Stimulated activated CD4-positive, alpha-beta T cell treated with anti-CD3 and anti-CD28 coated beads, Interleukin-12 subunit alpha, Interleukin-12 subunit beta, amount 100 ng/mL, for 48 hours (primary cell): ENCODE measurements at places on chromosomes 2 and 18.

DNA sequence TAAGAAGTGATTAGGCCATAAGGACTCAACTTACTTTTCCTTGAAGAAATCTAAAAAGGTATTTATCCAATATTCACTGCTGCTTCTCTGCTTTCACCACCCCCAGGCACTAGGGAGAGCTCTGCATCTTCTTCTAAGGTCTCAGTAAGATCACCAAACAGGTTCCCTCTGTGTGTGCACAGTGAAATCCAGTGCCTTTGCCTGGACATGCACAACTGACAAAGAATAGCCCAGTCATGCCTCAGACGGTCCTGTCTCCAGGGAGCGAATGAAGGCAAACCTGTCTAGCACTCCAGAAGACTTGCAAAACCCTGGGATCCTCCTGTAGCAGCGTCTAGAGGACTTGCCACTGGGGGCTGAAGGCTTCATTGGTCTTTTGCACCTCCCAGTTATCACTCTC, 344.5 kb upstream of the LRATD1 start:
- no peak for DNase-seq

DNA sequence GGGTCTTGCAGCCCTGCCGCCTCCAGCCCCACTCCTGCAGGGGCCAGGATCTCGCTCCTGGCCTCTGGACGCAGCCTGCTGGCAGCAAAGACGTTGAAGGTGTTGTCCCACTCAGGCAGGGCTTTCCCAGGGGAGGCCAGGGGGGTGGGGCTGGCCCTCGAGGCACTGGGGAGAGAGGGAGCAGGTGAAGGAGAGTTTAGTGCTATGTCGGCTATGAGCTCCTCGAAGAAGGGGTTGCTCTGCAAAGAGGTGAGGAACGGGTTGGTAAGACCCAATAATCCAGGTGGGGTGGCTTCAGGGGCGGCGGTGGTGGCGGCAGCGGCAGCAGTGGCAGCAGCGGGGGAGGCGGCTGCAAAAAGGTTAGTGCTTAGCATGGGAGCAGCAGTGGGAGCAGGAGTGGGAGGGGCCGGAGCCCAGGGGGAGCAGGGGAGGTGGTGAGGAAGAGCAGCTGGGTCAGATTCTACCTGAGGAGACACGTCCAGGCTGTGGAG, 9.7 kb upstream of the SFXN5 start:
- no peak for DNase-seq

GRCh38 chr18:435940-436339, 64.6 kb downstream of the COLEC12 start:
- no peak for DNase-seq

DNA sequence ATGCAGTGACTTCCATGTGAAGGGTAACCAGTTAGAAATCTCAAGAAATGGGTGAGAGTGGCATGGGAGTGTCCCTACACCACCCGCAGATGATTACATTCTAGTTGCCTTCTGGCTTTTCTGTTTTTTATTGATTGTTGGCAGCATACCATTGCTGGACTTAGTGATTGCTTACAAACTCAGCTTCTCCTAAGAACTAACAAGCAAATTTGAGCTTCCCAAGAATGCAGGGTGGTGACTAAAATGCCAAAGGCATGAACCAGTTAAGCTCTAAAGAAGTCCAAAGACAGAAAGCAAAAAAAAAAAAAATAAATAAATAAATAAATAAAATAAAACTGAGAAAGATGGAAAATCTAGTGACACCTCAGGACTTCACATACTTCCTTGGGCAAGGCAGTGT, 245.5 kb upstream of the PARD3B start:
- DNase-seq, result no peak

DNA sequence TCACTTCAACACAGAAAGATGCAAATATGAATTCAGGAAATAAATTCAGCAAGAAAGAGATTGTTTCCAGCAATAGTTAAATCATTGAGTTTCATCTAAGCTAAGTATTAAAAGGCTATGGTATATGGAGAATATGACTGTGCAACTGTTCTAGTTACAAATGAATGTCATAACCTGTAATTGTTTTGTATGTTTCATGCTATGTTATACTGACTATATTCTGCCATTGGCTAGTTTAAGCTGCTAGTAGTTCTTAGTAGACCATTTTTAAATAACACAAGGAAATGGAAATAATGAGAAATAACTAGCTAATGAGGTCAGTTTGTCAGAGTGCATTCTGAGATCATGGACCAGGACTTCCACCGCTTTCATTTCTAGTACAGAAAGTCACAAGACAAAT, 1154.9 kb upstream of the TMEFF2 start:
- no peak for DNase-seq

DNA sequence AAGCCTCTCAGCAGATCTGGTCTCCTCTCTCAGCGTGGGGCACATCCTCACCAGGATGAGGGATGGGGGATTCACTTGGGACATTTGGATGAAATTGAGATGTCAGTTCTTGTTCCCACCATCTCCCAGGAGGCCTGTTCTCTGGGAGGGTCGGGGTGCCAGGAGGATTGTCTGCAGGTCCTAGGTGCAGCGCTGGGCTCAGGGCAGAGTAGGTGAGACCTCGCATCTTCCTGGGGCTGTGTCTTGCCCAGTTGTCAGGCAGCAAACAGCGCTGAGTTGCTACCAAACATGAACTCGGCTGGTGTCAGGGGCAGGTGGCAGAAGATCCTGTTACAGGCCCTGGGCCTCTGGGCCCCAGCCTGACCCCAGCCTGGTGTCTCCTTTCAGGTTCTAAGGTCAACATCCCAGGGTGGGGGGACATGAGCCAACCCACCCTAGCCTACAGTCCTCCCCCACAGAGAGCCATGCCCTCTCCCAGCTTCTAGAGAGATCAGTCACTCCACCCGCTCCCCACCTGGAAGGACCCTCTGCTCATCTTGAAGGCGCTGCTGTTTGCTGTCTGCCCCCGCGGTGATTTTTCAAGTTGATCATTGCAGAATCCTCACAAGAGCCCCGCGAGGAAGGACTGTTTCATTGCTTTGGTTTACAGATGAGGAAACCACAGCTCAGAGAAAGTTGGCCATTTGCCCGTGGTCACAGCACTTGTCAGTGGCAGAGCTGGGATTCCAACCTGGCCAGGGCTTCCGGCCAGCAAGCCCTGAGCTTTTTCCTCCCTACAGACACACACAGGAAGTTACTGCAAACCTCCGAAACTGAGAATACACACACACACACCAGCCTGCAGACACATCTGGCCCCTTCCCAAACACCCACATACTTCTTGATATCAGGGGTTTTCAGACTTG, 83.9 kb downstream of the STPG4 start:
- peak; percentile 37 for DNase-seq

- DNase-seq, result no peak
These were observed 118.4 kb downstream of the SH3BP4 start for GRCh38 chr2:235070063-235070706.

DNA sequence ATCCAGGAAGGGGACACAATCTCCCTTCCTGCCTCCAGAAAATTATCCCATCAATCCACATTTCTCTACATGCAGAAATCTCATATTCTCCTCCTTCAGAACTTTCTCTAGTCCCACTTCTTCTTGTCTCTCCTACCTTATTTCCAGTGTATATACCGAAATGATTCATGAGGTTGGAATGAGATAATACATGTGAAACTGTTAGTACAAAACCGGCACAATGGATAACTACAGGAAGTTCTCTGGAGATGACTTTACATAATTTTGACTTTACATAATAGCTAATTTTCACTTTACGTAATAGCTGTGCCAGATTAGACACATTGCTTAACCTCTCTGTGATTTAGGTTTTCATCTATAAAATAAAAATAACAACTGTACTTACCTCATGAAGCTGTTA, 801.3 kb downstream of the ERBB4 start:
- DNase-seq, result no peak

DNA sequence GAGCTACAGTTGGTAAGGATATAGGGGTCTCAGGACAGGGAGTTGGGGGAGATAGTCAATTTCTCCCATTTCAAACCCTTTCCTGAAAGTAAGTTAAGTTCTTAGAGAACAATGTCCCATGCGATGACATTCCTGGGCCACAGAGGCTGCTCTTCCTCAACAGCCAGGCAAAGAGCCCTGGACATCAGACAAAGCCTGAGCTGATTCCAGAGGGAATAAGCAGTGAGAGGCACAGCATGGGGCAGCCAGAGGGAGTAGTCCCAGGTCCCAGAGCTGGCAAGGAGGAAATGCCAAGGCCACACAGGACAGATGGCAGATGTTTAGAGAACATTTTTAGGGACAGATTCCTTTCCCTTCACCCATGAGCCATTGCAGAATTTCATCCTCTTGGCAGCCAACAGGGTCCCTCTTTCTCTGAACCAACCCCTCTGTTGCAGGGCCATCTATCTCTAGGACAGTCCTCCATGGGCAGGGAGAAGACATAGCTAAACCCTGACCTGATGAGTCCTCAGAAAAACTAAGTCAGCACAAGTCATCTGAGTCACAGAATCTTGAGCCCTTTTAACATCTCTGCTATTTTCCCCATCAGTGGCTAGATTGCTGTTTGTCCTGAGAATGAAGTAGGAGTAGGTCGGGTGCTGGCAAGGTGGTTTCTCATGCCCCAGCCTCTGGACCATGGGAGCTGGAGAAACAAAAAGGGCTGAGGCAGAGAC, 81.6 kb upstream of the STPG4 start:
- no peak for DNase-seq

- no peak for DNase-seq
These were observed 179.5 kb upstream of the PARD3B start for GRCh38 chr2:204365811-204366210.

- no peak for DNase-seq
These were observed 3.6 kb upstream of the KCNJ3 start for GRCh38 chr2:154694881-154695280.

GRCh38 chr2:171201271-171201670, 40.6 kb upstream of the TLK1 start:
- no peak for DNase-seq

- DNase-seq, result peak; percentile 47
These were observed 173.8 kb downstream of the ICOS start for GRCh38 chr2:204110338-204110741.

DNA sequence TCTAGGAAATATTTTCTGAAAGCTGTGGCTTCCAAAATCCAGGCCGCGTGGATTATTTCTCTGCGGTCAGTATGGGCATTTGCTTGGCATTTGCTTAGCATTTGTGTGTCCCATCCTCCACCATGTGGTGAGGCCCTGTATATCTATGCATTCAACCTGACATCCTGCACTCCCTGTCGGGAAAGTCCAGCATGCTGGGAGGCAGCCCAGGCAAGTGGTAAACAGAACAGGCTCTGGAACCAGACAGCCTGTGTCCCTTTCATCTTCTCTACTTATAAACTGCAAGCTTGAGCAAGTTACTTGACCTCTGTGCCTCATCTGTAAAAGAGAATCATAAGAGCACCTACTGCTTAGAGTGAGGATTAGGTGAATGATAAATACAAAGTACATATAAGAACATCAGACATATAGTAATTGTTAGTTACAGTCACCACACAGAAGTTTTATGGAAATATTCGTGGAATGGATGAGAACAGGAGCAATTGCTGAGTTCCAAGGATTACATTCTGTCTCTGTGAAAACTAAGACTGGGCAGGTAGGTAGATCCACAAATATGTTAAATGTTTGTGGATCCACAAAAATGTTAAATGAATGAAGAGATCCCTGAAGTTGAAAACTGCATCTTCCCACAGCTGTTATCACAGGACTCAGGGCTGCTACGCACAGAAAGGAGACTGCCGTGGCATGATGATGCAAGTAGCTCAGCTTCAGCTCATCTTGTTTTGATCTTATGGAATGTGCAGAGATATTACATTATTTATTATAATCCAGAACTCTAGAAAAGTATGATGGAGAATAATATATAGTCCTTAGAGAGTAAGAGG, 317.0 kb upstream of the MMADHC start:
- no peak for DNase-seq

GRCh38 chr2:43174368-43174916, 52.0 kb downstream of the ZFP36L2 start:
- peak; percentile 62 for DNase-seq

- no peak for DNase-seq
These were observed 630.3 kb upstream of the PKDCC start for GRCh38 chr2:41417511-41417910.

DNA sequence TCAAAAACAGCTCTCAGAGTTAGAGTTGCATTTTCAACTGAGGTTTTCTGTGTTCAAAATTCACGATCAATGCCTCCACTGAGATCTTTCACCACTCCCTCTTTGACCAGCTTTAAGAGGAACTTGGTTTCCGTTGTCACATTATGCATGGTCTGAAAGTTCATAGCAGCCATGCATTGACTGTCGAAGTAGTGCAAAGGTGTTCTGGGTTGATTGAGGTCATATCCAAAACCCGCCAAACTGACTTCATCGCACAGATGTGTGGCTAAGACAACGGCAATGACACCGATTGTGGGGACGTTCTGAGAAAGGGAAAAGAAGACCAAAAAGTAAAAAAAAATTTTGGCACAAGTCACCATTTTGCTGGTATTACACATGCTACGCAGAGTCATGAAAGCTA, 48.7 kb downstream of the ST3GAL5 start:
- no peak for DNase-seq

DNA sequence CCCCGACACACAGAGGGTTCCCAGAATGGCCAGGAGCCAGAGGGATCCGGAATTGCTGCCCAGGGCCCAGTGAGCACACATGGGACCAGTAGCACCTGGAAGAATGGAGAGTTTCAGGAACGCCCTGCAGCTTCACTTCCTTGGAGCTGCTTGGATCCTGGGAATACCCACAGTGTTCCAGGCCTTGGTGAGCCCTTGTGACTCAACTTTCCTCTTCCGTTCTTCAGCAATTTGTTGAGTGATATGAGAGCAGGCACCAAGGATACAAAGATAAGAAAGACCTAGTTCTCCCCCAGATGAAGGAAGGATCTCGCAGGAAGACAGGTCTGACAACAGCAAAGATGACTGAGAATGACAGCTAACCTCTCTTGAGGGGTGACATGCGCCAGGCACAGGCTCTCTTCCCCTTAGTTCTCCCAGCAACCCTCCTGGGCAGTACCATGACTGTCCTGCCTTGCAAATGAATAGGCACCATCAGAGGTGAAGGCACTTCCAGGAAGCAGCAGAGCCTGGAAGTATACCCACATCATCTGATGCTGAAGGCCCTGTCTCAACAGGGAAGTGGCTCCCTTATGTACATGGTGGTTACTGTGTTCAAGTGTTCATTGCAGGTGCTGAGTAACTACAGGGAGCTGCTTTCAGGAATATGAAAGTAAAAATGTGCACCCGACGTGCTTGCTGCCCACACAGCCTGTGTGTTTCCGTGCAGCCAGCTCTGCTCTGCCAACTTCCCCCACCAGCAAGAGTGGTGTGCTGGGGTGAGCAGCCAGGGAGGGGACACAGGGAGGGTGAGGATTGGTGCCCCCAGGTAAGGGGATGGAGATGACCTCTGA, 116.2 kb downstream of the STPG4 start:
- peak; percentile 5 for DNase-seq

DNA sequence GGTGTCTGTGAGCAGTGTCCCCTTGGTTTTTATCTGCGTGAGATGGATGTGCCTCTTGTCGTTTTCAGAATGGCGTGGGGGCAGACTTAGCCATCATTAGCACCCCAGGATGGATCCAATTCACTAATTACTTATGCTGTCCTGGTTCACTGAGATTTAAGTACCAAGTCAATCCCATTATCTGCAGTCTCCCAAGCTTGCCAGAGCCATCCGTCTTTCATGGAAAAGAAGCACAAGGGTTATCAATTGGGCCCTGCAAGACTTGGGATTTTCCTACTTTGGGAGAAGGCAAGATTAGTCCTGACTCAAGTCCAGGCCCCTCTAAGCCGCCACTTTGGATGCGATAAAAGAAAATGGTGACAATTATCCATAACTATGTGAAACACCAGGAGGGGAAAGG, 404.0 kb downstream of the TMEM182 start:
- no peak for DNase-seq

GRCh38 chr2:73444202-73444601, 58.6 kb downstream of the ALMS1 start:
- no peak for DNase-seq
